ENCODE measurements at places on chromosomes 3 and 15.

DNA sequence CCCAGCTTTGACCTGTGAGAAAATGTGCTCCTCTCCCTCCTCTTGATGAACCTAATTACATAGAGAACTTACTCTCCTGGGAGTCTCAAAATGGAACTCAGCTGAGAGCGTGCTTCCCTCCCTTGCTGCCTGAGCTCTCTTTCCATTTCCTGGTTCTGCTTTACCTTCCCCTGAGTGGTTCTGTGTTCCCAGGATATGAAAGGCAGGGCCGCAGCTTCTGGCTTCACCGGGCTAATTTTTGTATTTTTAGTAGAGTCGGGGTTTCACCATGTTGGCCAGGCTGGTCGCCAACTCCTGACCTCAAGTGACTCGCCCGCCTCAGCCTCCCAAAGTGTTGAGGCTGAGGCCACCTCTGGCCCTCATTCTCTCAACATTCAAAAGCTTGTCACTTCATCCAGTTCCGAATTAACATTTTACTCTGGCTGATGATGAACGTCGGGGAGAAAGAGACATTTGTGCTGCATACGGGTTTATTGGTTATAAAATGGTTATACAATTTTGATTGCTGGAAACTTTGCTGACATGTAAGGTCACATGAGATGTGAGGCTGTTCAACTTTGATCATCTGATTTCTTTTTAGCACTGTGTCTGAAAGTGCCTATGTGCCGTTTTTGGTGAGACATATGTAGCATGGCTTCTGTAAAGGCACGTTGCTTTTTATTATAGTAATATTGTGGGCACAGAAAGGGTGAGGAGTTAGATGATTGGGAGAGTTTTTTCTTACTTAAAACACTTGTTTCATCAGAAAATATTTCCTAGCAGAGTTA lies 6.6 kb downstream of the PLS1 start:
- no peak for DNase-seq

- no peak for DNase-seq
These were observed 80.5 kb downstream of the CDIN1 start for GRCh38 chr15:36659917-36660316.

GRCh38 chr15:100703671-100704070 lies 101.3 kb downstream of the ASB7 start:
- no peak for DNase-seq

GRCh38 chr15:97482521-97482920 lies 478.0 kb upstream of the ARRDC4 start:
- DNase-seq, result no peak

DNA sequence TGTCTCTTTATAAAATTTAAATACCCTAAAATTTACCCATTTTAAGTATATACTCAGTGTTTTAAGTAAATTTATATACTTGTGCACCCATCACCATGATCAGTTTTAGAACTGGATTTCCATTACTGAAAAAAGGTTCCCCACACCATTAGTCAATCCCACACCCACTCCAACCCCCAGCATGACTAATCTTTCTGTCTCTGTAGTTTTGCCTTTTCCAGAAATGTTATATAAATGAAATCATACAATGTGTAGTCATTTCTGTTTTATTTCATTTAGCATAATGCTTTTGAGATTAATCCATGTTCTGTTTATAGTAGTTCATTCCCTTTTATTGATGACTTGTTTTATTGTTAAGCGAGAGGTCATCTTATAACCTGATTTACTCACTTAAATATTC lies 66.1 kb upstream of the LIMD1 start:
- DNase-seq, result no peak

DNA sequence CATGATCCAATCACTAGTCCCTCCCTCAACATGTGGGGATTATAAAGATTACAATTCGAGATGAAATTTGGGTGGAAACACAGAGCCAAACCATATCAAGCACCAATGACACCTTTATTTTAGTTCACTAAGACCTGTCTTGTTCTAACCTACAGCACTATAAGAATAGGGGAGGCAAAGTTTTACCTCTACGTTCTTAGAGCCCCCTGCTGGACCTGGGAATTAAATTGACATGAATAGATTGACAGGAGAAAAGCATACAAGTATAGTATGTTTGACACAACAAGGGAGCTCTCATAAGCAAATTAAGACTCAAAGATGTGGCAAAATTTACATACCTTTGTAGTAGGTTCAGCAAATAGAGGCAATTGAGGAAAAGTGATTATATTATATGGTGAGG lies 974.4 kb upstream of the ALCAM start:
- DNase-seq, result no peak

GRCh38 chr3:116040152-116040551 lies 405.1 kb downstream of the LSAMP start:
- no peak for DNase-seq
